IMR-90 (cell line): ENCODE measurements at places on chromosomes 6 and 20. TPM values are rescaled to one million over a fixed set of nuclear protein-coding genes. Genes with fewer than 3 reads are reported as not detected.
A peak's percentile ranks its signal among the peaks of the same experiment; 100 is the strongest.

- DNase-seq: peak; percentile 35
Observed at GRCh38 chr6:35552285-35552917, 39.7 kb upstream of the TULP1 start.

DNA sequence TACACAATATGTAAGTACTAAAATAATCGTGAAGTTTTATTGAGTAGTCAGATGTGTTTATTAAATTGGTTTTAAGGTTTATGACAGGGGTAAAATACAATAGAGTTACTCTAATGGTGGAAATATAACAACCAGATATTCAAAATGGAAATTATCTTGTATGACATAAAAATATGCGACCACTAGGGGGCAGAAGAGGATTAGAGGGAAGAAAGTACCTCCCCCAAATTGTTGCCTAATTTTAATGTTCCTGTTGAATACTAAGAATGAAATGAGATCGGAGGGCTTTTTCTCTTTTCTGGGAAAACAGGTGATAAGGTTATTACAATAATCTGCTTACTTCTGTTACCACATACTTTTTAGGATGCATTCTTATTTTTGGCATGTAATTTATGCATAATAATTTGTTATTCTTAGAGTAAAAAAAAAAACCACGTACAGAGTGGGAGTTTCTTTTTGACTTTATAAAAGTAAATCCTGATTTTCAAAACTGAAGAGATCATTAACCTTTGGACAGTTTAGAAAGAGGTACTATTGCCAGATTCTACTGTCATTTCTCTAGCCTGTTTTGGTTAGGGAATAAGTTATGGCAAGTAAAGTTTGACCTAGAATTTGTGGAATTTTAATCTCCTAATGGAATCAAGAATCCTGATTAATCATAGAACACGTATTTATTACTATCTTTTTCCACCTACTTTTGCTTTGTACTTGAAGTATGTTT, 159.2 kb downstream of the CD109 start:
- peak; percentile 73 for DNase-seq

GRCh38 chr6:1365686-1366085, 23.7 kb upstream of the FOXF2 start:
- DNase-seq: no peak

The EPHA7 gene
- not detected in 2 replicates for polyA plus RNA-seq

The SNAI1 gene
- polyA plus RNA-seq: 13.7 and 14.9 TPM in 2 replicates

The SMLR1 gene
- not detected in 2 replicates for polyA plus RNA-seq

The GRM1 gene
- polyA plus RNA-seq: not detected in 2 replicates
